NCI-H2107 (cell line): ENCODE measurements at places on chromosomes 11 and 22.
A peak's percentile ranks its signal among the peaks of the same experiment; 100 is the strongest.

DNA sequence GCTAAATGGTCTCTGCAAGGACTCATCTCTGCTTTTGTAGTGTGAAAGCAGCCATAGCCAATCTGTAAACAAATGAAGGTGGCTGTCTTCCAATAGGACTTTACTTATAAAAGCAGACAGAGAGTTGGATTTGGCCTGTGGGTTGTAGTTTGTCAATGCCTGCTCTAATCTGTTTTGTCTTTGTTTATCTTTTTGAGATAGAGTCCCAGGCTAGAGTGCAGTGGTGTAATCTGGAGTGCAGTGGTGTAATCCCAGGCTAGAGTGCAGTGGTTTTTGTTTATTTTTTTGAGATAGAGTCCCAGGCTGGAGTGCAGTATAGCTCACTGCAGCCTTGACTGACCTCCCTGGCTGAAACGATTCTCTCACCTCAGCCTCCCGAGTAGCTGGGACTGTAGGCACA, 8.6 kb downstream of the PPP6R3 start:
- DNase-seq = no peak

GRCh38 chr11:3243880-3244279, 11.7 kb upstream of the MRGPRE start:
- DNase-seq = no peak

- no peak for DNase-seq
Measured at GRCh38 chr11:119903389-119903788, 174.4 kb upstream of the NECTIN1 start.

GRCh38 chr22:42560781-42561180, 7.0 kb downstream of the SERHL2 start:
- DNase-seq = no peak

GRCh38 chr22:49767355-49768062, 60.2 kb downstream of the BRD1 start:
- DNase-seq = no peak

DNA sequence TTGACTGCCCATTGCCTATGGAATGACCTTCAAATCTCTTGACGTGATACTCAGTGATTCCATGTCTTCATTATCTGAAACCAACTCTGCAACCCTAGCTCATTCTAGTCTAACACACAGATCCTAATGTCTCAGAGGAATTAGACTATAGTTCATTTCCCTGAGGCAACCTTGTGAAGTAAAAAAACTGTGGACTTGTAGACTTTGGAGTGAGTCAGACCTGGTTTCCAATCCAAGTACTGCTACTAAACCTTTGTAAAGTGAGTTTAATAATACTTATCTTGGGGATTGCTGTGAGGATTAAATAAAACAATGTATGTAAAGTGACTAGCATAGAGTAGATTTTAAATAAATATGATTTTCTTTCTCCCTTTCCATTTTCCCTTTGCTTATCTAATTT, 226.1 kb downstream of the BLID start:
- DNase-seq = no peak

- no peak for DNase-seq
Measured at GRCh38 chr22:46043339-46043738, 66.4 kb upstream of the WNT7B start.

GRCh38 chr11:134486704-134487103, 74.7 kb upstream of the B3GAT1 start:
- no peak for DNase-seq

- no peak for DNase-seq
Measured at GRCh38 chr11:35584321-35584720, 33.9 kb upstream of the FJX1 start.

- no peak for DNase-seq
Measured at GRCh38 chr11:105181100-105181499, 41.5 kb upstream of the CARD18 start.

- DNase-seq = no peak
Measured at GRCh38 chr11:84626256-84626655, 1000.9 kb downstream of the DLG2 start.

DNA sequence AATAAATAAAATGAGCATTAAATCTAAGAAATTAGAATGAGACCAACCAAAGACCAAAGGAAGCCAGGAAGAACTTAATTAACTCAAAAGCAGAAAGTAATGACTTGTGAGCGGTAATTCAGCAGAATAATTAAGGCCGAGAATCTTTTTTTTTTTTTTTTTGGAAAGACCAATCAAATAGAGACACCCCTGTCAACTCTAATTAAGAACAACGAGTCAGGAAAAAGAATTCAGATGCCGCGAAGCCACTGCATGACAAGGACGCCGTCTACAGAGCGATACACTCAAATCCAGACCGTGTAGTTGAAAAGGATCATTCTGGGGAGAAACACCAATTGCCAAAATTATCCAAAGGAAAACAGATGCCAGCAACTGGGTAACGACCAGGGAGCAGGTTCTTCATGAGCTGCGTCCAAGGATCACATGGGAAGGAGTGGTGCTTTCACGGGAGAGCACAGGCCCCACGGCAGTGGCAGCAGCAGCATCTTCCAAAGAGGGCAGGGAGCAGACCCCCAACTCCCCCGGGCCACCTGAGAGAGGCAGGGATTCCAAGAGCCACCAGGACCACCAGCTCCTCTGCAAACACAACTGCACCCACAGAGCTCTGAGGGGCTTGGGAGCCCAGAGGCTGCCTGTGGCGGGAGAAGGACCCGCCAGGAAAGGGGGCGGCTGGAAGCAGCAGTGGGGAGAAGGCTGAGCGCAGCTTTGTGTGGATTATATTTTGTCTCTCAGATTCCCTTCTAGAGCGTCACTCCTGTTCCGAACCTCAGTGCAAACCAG, 469.8 kb downstream of the BRD1 start:
- DNase-seq = no peak

GRCh38 chr11:97905671-97906070, 1115.1 kb upstream of the CNTN5 start:
- DNase-seq = no peak

GRCh38 chr11:44318369-44318768, 8.4 kb upstream of the ALX4 start:
- DNase-seq = no peak

DNA sequence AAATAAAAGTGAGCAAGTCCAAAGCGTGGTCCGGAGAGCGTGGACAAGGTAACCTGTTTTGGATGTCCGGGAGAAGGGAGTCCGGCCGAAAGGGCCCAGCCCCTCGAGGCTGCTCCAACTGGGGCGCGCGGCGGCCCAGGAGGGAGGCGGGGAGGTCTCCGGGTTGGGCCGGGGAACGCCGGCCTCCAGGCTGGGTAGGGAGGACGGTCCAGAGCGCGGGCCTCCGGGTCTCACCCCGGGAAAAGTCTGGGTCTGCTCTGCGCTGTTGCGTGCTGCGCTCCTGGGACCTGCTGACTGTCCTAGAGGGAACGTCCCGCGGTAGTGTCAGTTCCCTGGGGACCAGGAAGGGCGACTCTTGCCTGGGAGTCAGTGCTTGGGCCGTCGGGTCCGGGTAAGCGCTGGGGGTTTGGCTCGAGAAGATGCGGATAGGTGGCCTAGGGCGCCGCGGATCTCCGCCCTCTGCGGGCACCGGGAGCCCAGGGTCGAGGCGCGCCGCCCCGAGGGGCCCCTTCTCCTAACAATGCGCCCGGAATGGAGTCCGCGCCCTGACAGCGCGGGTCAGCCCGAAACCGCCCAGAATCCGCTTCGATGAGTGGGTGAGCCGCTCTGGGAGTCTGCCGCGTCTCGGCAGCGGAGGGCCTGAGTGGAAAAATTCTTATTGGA, 988 bp upstream of the FLI1 start:
- no peak for DNase-seq

GRCh38 chr11:117837791-117838190, 13.2 kb upstream of the FXYD2 start:
- no peak for DNase-seq

DNA sequence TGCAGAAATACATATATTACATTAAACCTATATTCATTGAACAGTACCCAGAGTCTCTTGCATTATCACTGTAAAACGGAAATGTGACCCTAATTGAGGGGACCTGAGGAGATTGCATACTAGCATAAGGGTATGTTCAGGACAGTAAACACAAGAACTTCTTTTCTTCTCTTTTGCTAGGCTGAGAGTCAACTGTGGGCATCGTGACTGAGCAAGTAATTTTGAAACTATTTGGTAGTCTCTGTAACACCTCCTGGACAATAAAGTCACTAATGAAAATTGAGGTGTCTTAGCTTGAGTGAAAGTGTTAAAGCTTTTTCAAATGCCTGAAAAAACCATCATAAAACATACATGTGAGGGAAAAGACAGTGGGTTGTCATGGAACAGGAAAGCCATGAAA, 90.9 kb downstream of the PDHX start:
- DNase-seq = no peak

GRCh38 chr22:25448435-25449051, 115.9 kb upstream of the GRK3 start:
- no peak for DNase-seq

- no peak for DNase-seq
Measured at GRCh38 chr11:84824624-84825023, 802.5 kb downstream of the DLG2 start.

DNA sequence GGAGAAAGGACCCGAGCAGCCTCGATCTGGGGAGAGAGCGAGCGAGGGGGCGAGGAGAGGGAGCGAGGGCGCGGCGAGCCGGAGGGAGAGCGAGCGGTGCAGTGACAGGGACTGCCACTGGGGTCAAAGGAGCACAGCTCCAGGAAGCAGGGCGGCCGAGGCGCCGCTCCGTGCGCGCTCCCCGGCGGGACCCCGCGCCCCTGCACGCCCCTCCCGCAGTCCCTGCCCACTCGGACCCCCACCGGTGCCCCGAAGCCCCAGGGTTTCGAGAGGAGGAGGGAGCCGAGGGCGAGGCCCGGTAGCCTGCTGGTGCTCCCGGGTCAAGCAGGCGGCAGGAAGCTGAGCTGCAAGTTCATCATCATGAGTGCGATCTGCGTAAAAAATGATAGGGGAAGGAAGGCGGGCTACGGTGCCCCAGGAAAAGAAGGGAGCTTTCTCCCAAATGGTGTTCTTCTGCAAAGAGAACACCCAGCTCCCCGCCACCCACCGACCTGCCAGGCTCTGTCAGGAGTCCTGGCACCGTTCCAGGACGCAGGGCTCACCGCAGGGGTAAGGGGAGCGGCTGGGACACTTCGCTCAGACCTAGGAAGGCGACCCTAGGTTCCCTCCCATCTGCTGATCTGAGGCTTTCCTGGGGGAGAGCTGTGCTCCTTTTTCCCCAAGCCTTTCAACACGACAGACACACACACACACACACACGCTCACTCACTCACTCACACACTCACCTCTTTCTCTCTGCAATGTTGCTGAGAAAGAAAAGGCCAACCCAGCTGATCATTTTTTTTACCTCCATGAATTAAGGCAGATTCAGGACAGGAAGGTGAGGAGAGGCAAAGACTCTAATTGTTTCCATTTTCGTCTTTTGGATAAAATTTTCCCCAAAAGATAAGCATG, at the start of gene MPPED2:
Gene MPPED2, minus strand, starts transcription at position 103 of the 894 bp plus-strand sequence. CDS start 5,980 bp downstream, outside the sequence.
- no peak for DNase-seq

DNA sequence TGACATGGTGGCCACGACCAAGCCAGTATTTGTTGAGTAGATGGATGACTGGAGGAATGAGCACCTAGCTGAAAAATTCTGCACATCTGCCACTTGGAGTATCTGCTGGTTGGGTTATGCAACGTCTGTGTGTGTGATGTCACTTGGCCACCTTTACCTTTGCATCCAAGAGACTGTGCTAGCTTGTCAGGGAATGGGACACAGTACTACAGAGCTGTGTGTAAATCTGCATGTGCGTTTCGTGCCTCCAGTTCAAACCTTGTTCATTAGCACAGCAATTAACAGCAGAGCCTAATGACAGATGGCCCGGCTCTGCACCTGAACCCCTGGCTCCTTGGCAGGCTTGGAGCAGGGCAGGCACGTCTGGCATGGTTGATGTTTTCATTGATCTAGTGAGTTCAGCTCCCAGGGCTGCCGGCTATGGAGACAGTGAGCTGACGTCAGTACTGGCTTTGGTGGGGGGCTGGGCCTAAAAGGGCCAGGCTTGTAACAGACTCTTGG, 188.4 kb upstream of the NAV2 start:
- DNase-seq = no peak

DNA sequence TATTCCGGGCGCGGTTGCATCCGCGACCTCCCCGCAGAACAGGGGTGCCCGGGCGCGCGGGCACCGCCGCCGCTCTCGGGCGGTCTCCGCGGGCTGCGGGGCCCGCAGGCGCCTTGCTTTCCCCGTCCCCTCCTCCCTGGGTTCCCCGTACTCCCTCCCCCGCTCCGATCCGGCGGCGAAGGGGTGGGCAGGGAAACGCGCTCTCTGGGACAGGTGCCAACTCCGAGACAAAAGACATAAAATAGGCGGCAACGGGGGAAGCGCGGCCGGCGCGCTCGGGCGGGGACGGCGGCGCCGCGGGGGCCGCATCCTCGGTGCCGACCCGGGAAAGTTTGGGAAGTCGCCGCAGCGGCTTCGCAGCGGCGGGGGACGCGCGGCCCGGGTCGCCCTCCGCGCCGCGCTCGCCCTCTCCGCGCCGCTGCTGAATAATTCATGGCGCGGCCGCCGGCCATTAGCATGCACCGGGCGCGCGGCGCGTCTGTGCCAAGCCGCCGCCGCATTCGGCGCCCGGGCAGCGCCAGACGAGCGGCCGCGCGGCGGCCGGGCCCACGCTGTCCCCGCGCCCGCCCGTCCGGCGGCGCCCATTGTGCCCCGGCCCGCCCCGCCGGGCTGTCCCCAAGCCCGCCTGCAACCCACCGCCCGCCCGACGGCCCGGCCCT, 78.7 kb upstream of the PPARA start:
- DNase-seq = peak; percentile 72

- DNase-seq = no peak
Measured at GRCh38 chr11:71078482-71078881, 173.9 kb downstream of the SHANK2 start.

GRCh38 chr11:102553835-102554282, 23.3 kb upstream of the MMP7 start:
- no peak for DNase-seq

GRCh38 chr11:117396970-117397369, 69.3 kb downstream of the CEP164 start:
- DNase-seq = no peak

DNA sequence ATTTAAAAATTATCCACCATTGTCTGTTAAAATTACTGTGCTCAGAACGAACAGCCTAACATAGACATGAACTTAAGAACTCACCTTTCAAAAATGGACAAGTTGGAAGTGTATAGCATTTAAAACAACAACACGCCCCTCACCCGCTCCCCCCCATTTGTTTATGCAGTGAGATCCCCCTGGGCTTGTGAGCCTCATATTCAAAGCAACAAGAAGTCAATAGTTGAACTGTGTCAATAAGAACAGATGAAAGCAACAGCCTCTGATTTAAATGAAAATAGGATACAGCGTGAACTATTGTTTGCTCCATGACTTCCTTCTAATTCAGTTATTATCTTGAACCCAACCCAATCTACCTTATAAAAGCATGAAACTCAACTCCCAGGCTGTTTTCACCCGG, 314.2 kb downstream of the BLID start:
- DNase-seq = no peak

DNA sequence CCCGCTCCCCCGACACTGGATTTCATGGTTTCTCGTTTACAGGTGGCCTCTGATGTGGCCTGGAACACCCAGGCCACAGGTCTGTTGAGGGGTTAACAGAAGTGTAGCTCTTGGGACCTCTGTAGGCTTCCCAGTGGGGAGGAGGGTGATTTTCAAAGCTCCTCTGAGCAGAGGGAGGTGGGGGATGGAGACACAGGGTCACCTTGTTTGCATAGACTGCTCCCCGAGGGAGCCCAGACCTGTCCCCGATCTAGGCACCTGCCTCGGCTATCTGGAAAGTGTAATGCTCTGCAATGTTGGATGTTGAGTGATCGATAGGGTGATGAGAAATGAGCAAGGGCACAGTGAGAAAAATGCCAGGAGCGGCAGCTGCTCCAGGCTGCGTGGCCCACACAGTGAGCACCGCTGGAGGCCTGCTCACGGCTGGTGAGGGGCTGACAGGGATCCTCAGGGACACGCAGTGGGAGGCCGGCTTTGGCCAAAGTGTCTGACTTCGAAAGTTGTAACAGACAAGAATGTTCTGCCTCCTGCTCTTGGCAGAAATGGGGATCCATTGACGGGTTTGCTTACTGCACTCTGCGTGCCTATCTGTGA, 594.1 kb downstream of the BRD1 start:
- no peak for DNase-seq
